EH (cell line): ENCODE measurements at places on chromosomes 7 and 10.

- peak; percentile 35 for DNase-seq
Measured at GRCh38 chr7:22482503-22482902, 17.5 kb downstream of the STEAP1B start.

DNA sequence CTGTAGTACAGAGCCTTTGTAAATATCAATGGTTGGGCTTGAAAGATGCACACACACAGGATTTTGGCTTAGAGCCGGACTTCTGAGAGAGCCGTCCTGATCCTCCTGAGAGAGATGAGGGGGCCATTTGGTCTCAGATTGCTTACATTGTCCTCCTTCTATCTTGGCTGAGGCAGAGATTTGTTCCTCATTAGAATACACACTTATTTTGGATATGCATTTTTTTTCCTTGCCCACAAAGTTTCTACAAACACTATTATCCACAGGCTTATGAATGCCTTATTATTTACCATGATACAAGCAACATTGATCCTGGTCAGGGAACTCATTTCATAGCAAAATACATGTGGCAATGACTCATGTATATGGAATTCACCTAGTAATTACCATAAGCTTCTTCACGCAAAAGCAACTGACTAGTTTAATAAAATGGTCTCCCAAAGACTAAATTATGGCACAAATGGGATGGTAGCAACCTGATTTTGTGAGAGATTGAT lies 175.3 kb downstream of the MDFIC start:
- DNase-seq: peak; percentile 76

DNA sequence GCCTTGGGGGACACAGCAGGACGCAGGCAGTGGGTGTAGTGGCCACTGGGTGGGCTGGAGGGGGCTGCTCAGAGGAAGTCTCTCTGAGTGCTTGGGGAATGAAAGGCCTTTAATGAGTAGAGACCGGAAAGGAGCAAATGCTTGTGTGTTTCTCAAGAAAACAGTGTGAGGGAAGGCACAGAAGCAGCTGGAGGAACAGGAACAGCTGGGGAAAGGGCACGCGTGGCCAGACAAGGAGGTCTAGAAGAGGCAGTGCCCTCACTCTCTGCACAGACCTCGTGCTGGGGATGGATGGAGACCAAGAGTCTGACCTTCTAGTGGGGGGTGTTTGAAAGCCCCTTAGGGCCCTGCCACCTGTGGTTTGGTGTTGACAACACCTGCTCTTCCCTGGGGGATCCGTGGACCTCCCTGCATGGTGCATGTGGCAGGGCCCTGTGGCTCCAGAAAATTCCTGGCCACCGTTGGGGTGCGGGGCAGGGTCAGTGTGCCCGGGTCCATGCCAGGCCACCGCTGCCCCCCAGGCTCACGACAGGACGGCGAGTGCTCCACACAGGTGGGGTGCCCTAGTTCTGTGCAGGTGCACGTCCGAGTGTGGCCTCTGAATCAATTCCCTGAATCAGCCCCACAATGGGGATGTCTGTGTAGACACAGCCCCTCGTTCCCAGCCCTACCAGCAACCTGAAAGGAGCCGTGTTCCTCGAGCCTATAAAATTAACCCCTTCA lies 25.9 kb upstream of the FAM20C start:
- DNase-seq: peak; percentile 17

DNA sequence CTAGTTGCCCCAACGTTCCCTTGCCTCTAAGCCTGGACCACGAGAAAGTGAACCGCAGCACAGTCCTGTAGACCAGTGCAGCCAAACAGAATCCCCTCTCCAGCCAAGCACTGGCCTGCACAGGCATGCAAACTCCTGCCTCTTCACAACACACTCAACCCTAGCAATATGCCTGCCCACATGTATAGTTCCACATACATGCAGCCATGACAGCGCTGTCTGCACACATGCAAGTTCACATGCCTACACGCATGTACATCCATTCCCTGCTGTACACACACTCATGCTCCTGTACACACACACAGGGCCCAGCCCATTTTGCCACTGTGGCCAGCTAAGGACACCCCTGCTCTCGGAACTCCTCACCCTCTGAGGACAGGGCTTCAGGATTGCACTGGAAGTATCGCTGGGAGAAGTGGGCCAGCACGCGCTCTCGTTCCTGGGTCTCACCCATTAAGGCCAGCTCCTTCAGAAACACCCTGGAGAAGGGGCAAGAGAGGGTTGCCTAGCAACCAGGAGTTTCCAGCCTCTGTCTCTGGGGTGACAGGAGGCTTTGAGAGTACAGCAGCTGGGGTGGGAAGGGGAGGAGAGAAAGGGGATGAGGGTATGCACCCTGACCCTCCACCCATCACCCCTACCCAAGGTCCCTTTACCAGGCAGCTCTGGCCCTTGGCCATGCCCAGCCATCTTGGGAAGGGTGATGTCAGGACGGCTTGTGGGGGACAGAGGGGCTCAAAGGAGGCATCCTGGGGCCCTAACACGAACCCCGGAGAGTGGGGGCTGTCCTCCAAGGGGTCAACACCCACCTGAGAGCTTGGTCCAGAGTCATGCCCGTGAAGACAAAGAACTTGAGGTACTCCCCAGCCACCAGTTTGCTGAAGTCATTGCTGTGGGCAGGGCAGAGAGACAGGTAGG lies 7.0 kb downstream of the PSD start:
- DNase-seq: no peak

GRCh38 chr10:102603946-102604345 lies 40.3 kb upstream of the TRIM8 start:
- DNase-seq: no peak

- DNase-seq: no peak
Measured at GRCh38 chr7:102303669-102304422, 17.2 kb downstream of the SH2B2 start.

DNA sequence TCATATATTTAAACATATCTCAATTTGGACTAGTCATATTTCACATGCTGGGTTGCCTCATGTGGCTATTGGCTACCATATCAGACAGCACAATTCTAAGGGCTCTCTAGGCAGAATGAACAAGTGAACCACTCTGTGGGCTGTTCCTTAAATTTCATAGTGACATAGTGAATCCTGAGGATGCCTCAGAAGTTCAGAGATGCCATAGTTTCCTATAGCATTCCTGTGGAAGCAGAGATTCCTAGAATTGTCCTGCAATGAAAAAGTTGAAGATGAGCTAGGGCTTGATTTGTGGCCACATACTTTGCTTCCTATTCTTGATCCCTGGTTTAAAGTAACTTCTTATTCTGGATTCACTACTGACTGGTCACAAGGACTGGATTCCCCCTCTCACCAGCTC lies 35.6 kb downstream of the MKX start:
- DNase-seq: peak; percentile 80

DNA sequence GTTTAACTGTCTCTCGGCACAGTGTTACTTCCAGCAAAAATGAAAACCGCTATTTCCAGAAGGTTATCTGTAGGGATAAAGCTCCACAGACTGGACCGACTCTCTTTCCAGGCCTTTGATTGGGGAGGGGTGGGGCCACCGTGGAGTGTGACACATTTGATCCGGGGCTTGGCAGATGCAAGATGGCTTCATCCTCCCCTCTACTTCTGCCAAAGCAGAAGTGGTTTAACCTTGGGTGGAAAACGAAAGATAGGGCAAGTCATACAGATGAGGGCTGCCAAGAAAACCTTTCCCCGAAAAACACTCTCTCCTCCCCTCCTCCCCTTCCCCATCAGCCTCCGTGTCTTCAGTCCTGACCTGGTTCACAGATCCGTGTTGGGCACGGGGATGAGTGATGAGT lies 139.7 kb upstream of the SH2B2 start:
- DNase-seq: no peak
